ENCODE measurements at places on chromosomes 11 and 22.

DNA sequence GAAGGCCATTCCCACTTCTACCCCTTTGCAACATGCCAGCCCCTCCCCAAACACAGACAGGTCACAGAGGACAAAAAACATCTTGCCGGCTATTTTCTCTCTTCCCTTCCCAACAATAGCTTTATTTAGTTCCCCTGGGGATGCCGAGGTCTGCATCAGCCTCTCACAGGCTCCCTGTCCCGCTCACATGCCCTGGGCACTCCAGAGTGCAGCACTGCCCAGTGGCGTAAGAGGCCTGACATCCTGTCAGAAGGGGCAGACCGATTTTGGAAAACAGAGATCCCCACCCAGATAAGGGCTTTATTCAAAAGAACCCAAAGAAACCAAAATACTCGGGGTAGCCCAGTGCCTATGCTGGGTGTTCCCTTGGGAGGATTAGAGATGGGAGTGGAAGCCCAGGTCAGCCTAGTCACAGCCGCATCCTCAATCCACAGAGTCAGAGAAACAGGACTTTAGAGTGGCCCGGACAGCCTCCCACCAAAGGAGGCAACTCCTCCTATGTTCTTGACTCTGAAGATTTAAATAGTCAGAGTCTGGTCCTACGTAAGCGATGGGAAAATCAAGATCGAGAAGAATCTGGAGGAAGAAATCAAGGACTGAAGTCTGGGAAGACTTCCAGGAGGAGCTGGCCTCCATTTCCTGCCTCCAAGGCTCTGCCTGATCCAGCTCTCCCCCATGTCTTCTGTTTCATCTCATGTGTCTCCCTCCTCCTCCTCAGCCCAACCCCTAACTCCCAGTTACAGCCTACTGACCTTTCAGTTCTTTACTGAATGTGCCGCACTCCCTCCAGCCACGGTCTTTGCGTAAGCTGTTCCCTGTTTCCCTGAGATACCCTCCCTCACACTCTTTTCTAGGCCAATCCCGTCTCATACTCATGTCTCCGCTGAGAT is 129.3 kb downstream of the FBXO7 start:
- DNase-seq = no peak

GRCh38 chr11:14254533-14255237 is 104.3 kb downstream of the RRAS2 start:
- no peak for DNase-seq

DNA sequence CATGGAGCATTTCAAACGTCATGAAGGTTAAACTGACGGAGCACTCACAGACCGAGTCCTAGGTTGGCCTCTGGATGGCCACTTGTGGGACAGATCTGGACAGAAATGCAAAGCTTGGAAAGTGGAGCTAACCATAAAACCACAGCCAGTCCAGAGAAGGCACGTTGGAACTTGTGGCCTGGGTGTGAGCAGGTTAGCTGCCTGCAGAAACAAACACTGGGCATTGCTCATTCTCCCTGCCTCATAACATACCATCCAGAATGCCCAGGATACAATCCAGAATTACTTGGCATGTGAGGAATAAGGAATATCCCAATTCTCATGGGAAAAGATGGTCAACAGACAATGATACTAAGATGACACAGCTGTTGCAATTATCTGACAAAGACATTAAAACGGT is 1005.0 kb downstream of the TBC1D22A start:
- no peak for DNase-seq

DNA sequence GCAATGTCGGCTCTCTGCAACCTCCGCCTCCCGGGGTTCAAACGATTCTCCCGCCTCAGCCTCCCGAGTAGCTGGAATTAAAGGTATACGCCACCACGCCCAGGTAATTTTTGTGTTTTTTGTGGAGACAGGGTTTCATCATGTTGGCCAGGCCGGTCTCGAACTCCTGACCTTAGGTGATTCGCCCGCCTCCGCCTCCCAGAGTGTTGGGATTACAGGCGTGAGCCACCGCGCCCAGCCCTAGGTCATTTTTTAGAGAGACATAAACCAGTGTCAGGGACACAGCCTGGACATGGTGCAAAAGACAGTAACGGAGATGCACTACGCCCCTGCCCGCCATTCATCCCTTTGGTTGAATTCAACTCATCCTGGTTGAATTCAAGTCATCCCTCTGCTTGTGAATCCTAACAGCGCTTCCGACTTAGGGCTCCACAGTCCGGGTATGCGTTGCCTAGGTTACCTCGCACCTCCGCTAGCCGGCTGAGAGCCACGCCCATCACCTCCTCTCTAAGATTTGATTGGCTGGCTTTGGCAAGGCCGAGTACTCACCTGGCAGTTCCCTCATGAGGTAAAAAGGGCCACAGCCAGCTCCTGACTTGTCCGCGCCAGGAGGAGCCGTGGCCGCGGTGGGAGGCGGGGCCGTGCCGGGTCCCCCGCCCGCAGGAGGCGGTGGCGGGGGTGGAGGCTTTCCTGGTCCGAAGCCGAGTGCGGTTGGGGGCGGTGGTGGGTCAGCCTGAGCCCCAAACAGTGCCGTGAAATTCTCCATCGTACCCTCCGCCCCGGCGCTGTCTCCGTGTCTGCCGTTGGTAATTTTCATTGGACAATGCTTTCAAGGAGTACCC is at the start of gene MED19:
Gene MED19 (minus strand): TSS at position 802 of the 842 bp plus-strand sequence. CDS start 36 bp downstream, at position 766.
- peak; percentile 75 for DNase-seq

GRCh38 chr22:19744350-19745006 is 16.1 kb upstream of the TBX1 start:
- DNase-seq = no peak

- no peak for DNase-seq
These were observed 7.5 kb downstream of the TIMM10B start for GRCh38 chr11:6488821-6489220.

DNA sequence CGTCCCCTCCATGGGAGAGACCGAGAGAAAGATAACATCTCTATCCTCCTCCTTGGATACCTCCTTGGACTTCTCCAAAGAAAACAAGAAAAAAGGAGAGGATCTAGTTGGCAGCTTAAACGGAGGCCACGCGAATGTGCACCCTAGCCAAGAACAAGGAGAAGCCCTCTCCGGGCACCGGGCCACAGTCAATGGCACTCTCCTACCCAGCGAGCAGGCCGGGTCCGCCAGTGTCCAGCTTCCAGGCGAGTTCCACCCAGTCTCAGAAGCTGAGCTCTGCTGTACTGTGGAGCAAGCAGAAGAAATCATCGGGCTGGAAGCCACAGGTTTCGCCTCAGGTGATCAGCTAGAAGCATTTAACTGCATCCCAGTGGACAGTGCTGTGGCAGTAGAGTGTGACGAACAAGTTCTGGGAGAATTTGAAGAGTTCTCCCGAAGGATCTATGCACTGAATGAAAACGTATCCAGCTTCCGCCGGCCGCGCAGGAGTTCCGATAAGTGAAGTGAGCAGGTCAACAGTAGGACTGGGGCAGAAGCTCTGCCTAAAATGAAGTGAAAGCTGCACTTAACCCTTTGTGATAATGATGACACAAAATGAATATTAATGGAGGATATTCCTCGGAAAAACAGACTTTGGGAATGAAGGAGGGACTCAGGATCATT is 65.3 kb downstream of the WNT11 start:
- no peak for DNase-seq

- DNase-seq = no peak
These were observed 90.8 kb upstream of the PARVA start for GRCh38 chr11:12286606-12287005.

GRCh38 chr11:62546244-62546928 is at the start of gene AHNAK:
Gene AHNAK, minus strand, starts transcription at chr11:62546806. Its CDS starts 10,708 bp downstream, at chr11:62536098.
- DNase-seq = peak; percentile 72

GRCh38 chr11:130550984-130551383 is 102.5 kb downstream of the ADAMTS15 start:
- DNase-seq = no peak

DNA sequence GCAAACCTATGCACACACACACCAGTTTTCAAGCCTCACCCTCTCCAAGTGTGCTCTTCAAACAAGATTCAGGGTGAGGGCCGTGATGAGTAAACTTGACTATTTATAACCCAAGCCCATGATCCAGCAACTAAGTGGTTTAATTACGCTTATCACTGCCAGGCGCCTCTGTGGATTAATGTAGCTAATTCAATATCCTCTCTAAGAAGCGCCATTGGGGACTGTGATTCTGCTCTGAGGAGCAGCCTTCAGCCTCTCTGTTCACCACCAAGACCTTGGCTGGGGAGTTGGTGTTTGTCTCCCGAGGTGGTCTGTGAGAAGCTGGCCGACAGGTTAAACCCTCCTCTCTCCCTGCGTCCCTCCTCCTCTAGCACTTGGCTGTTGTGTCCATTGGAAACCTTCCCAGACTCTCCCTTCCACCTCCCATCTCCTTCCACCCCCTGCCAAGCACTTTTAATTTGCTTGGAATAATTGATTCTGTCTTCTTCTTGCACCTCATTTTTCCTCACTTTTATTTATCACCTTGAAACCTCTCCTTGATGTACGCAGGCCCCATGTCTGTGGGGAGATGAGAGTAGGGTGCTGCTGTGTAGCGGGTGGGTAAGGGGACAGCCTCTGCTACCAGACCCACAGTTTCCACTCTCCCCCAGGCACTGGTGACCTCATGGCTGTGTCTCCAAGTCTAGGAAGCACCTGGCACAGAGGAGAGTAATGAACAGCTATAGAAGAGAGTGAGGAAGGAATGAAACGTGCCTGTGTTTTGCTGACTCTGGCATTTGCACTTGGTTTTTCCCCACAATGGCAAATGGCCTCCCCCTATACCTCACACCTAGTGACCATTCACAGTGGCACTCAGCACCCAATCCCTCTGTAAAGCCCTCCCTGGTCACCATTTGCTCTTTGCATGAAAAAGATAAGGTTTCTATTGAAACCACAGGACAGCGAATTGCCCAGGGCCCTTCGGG is 236.6 kb downstream of the GRIK4 start:
- DNase-seq = no peak

DNA sequence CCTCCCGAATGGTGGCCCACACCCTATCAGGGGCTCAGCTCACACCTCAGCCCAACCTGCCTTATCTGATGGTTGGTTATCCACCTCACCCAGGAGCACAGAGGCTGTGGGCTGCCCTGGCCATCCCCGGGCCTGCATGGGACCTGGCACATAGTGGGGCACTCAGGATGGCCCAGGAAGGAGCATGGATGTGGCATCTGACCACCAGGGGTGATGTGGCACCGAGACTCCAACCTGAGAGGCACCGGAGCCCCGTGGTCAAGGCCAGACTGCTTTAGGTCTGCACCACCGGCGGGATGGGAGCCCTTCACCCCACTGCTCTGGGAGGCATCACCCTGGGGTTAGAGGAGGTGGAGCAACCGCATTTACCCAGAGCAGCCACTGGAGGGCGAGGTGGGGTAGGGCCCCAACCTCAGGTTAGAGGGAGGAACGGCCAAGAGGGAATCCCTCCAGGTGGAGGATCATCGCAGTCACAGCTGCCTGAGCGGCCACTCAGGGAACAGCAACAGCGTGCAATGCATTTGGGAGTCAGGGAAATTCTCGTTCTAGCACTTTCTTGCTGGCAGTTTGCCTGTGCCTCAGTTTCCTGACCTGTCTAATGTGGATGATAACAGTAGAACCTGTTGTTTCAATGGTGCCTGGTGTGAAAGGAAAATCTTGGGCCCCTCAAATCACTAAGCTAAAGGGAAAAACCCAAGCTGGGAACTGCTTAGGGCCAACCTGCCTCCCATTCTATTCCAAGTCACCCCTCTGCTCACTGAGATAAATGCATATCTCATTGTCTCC is 52.9 kb upstream of the CARS1 start:
- DNase-seq = peak; percentile 63

DNA sequence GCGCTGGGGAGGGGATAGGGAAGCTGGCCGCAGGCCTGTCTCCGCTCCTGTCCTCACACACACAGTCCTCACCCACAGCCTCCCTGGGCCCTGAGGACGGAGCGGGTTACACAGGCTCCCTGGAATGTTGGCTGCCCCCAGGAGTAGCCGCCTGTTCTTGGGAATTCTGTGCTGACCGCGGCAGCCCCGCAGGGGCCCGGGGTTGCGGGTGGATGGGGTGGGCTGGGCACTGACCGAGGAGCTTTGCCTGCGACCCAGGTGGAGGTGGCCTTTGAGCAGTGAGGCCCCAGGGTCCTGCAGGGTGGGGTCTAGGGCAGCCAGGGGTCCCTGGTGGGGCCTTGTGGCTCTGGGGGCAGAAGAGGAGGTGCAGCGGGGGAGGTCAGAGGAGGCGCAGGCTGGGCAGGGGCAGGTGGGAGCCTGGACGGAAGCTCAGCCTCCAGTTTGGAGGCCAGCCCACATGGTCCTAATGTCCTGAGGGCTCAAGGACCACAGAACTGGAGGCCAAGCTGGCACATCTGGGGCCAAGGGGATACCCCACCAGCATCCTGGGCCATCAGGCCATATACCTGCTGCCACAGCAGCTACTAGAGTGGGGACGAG is 6.6 kb upstream of the MRGPRG start:
- no peak for DNase-seq

DNA sequence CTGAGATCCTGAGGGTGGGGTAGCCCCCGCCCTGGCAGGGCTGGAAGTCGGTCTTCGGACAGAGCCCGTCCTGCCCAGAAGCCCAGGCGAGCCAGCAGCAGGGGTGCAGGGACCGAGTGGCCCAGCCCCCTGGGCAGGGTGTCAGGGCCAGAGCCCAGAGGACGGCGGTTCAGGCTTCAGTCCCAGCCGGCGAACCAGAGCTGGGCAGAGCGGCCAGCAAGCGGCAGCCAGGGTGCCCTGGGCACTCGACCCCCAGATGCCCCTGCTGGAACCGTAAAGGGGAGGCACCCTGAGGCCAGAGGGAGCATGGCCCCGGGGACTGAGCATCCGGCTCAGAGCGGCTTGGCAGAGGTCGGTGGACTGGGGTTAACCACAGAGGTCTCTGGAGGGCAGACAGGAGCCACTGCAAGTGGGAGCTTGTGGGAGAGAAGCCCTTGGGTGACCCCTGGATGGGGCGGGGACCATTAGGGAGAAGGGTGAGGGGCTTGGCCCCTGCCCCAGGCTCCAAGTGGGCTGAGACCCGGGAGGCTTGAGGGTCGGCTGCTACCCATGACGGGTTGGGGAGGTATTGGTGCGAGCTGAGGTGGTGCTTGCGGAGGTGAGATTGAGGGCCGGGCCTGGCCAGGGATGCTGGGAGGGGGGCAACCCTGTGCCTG is 15.9 kb downstream of the LSP1 start:
- DNase-seq = no peak

- DNase-seq = no peak
These were observed 113.0 kb upstream of the CLMP start for GRCh38 chr11:123308077-123308476.

DNA sequence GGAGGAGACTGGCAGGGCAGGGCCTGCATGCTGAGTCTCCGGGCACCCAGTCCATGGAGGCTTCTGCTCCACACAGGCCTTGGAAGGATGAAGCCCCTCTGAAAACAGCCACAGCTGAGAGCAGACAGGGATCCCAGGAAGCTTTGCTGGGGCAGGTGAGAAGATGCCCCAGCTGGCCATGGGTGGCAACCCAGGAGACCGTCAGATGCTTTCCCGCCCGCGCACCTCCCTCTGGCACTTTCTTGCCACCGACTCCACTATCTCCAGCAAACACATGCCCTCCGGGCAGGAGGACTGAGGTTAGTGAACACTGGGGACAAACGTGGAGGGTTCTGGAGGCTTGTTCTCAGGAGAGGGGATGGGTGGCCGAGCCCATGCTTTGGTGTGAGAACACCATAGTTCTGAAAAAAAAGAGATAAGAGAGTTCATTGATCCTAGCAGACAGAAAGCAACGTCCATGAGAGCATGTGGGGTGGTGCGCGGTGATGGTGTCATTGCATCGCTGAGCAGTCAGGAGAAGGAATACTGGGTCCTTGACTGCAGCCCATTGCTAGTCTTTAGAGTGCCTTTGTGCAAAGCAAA is 2.3 kb downstream of the C1QTNF6 start:
- no peak for DNase-seq

Data from lung microvascular endothelial cell (primary cell).